Forelimb muscle (tissue), 1 donor: ENCODE measurements at places on chromosomes 12 and 14. TPM values are rescaled to one million over a fixed set of nuclear protein-coding genes. Genes with fewer than 3 reads are reported as not detected.

KRT72 gene
- polyA plus RNA-seq = 0.08 TPM

NFE2 gene
- polyA plus RNA-seq = 2.3 TPM

ANO2 gene
- polyA plus RNA-seq = 4.0 TPM

BICDL1 gene
- polyA plus RNA-seq = 4.9 TPM

RNASE4 gene
- polyA plus RNA-seq = 4.2 TPM

C1QL4 gene
- polyA plus RNA-seq = 0.06 TPM

- DNase-seq = no peak
These were observed 5.3 kb downstream of the ANKS1B start for GRCh38 chr12:99979471-99979870.

DNA sequence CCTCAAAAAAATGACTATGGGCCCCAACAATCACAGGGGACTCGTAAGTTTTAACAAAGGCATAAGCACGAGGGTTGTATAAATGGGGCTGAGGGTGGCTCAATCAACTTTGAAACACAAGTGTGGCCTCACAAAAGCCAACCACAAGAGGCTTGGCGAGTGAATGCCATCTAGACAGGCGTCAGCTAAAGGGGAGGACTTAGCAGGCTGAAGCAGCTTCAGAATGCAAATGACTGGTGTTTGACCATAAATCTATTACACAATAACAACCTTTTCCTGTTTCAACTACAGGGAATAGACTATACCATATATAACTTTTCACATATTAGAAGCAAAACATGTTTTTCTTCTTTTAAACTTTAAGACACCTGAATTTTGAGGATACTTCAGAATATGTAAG lies 777.9 kb downstream of the FSCB start:
- no peak for DNase-seq

DNA sequence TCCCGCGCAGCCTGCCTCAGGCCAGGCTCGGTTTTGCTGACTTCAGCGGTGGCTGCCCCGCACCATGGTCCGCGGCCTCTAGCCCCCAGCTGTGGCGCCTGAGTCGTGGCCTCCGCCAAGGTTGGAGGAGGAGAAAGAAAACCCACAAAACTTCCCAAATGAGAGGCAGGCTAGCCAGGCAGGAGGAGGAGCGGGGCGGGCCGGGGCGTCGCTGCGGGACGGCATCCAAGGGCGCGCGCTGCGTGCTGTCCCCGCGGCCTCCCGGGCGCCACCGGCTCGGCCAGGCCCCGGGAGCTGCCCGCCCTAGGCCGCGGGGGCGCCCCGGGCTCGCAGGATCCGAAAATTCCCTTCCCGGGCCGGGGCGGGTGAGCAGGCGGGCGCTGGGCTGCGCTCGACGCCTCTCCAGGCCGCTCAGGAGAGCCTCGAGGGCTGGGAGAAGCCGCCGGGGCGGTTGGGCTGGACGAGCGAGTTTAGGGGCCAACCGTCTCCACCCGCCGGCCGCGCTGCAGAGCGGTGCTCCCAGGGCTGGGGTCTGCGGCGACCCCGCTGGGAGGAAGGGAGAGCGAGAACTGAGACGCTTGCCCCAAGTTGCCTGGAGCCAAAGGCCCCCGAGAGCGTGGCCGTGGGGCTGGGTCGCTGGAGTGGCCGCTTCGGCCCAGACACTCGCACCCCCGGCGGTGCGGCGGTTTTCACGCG lies at the start of gene EFS:
Gene EFS (minus strand): TSS at position 137 of the 696 bp plus-strand sequence. CDS start 147 bp downstream, outside the sequence.
- no peak for DNase-seq

DNA sequence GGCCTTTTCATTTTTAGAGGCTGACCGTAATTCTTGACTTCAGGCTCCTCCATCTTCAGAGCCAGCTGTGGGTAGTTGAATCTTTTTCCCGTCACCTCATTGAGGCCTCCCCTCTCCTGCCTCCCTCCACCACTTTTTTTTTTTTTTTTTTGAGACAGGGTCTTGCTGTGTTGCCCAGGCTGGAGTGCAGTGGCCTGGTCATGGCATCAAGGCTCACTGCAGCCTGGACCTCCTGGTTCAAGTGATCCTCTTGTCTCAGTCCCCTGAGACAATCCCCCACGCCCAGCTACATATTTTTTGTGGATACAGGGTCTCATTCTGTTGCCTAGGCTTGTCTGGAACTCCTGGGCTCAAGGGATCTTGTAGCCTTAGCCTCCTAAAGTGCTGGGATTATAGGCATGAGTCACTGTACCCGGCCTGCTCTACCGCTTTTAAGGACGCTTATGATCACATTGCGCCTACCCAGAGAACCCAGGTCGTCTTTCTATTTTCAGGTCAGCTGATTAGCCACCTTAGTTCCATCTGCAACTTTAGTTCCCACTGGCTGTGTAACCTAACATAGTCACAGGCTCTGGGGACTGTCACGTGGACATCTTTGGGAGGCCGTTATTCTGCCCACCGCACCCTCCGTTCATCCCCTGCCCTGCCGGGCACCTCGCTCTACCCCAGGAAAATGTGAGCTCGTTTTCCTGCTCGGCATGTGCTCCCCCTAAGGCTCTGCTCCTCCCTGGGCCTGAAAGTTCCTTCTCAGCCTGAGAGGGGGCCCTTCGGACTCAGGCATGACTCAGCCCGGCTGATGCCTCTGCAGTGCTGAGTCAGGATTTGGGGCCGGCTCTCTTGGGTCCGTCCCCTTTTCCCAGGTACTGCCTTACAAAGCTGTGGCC lies 13.4 kb downstream of the TNFAIP2 start:
- no peak for DNase-seq

- DNase-seq = no peak
These were observed 36.1 kb downstream of the TBC1D30 start for GRCh38 chr12:64860446-64860998.

DNA sequence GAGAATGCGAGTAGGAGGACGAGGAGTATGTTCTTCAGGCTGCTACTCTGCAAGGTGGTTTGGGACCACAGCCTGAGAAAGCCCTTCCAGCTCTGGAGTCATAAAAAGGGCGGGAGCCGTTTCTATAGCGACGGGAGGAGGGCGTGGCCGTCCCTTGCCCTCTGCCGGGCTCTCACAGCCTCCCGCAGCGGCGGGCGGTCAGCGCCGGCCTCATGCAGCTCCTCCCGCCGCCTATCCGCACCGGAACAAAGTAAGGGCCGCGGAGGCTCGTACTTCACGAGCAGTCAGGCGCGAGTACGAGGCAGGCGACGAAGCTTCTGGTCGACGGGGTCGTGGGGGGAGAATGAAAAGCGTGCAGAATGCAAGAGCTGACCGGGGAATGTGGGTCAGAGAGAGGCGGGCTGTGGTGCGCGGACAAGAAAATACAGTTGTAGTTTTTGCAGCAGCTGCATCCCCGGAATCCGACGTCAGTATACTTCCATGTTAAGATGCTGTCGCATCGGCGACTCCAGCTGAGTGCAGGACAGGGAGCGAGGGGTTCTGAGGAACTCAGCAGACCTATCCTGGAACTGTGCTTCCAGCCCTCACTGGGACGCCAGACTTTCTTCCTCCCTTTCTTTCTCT lies at the start of gene DYRK4:
Gene DYRK4 (plus strand): TSS at position 175 of the 624 bp plus-strand sequence. CDS start 38 bp downstream, at position 213.
- no peak for DNase-seq

DNA sequence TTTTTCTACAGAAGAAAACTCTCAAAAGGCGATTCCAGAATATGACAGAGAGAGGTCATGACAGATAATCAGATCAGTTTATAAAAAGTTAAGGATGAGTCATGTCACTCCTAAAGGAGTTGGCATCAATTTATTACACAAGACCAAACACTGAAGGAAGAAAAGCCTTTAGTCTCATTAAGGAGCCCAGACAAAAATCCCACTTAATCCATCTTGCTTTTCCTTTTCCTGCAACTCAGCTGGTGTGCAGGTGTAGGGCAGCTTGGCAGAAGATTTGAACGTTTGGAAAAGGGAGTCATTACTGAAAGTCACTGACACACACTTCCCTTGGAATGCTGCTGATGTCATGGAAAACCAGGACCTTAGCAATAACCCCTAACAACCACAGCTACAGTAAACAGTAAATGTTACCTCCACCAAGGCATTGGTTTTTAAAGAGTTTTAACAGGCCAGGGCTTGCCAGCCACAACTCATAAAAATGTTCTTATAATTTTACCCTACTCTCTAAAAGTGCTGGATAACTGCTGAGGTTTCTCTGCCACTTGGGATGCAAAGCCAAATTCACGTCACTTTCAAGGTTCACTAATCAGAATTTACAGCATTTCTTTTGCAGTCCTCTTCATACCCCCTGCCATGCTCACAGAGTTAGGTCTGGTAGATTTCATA lies 320.6 kb downstream of the RAD51B start:
- no peak for DNase-seq

DNA sequence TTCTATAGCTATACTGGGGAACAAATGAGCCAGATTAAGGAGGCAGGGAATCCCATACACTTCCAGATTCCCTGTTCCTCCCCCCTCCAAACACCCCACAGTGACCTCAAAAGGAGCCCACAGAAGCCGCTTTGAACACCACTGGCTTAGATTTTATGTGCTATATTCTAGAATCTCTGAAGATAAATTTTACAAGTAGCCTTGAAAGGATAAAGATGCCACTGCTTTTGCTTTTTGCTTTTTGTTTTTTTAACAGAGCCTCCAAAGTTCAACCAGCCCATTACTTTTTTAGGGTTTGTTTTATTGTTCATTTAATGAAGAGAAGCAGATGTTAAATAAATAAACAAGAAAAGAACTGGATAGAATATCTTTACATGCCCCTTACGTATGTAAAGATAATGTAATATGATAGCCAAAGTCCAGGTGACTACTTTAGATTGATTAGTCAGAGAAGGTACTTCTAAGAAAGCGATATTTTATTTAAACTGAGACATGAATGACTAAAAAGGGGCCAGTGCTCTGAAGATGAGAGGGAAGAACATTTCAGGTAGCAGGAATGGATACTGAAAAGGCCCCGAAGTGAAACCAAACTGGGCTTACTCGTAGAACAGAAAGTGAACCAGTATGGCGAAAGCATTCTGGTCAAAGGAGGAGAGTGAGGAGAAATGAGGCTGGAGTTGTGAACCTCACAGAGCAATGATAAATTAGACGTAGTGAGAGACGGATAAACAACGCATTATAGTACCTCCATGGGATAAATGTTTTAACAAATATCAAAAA lies 44.6 kb downstream of the DUSP6 start:
- DNase-seq = no peak

DNA sequence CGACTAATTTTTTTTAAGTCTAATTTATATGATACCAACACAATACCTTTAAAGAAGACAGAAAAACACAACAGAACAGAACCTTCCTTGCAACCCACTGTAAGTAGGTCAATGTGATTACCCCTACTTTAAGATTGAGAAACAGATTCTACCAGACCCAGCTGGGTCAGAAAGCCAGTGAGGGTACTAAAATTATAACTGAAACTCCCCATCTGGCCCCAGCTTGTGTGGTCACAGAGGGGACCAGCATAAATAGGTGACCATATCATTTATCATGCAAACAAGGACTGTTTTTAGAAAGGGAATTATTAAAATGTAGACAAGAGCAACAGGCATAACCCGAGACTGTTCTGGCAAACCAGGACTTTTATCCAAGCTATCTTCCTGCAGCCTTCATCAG lies 30.1 kb upstream of the FRMD6 start:
- no peak for DNase-seq
